ENCODE measurements at places on chromosomes 13 and 19.

DNA sequence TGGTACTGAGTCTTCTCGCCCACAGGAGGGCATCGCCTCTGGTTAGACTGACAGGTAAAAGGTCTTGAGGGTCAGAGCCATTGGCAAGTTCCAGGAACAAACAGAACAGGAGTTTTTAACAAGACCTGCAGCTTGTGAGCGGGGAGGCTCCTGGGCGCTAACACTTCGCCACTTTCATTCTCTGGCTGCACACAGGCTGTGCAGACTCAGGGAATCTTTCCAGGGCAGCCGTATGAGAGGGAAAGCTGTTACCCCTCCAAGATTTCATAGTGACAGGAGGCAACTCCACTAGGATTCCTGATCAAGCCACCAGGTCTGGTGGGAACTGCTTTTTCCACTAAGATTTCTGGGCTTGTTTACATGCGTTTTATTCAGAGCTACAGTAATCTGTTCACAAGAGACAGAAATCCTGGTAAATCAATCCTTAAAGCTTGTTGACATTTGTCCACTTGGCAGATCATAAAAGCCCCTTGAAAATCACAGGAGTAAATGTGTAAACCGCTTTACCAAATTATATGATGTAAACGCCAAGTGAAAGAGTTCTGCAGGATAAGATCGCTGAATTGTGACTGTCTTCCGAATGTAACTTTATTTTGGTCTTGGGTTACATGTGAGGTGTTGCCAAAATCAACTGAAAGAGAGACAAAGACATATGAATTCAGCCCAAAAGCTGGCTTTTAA lies 190.6 kb downstream of the MZT1 start:
- no peak for DNase-seq

DNA sequence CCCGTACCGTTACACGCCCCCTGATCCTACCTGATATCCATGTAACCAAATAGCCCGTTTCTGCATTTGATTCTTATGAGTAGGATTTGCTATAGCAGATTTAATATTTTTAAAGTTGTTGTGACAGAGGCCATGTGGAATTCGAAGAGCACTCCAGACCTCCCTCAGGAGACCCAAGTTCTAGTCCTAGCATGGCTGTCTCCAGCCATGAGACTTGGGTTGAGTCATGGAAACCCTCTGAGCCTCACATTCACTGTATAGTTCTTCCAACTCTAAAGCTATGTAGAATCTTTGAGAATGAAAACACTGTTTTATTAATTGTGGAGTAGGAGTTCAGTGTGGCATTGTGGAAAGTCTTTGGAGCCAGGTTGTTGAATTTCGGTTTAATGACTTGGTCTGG lies 8.0 kb upstream of the GPR183 start:
- DNase-seq: no peak

DNA sequence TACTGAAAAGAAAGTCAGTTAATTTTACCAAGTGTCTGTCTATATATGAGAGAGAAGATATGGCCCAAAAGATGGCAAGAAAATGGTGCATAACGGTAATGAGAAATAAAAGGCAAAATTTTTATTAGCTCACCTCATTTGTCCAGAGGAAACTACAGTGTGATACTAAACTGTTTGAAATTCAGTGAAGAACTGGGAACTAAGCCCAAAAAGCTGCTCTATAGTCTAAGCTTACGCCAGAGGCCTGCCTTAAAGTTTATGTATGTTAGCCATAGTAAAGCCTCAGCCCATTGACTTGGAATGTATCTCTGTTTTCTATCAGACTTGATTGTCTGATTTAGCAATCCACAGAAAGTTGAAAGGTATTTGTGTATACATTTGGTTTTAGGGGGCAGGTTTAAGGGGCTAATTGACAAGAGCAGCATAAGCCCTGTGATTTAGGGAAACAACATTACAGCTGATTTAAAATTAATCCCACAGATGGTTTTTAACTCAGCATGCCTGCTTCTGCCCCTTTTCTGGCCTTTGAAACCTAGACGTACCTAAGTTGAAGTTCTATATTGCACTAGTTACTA lies 91.0 kb upstream of the MAB21L1 start:
- DNase-seq: no peak

GRCh38 chr13:31775148-31775547 lies 35.8 kb downstream of the RXFP2 start:
- DNase-seq: no peak

GRCh38 chr13:103436057-103436654 lies 369.9 kb upstream of the SLC10A2 start:
- DNase-seq: no peak

DNA sequence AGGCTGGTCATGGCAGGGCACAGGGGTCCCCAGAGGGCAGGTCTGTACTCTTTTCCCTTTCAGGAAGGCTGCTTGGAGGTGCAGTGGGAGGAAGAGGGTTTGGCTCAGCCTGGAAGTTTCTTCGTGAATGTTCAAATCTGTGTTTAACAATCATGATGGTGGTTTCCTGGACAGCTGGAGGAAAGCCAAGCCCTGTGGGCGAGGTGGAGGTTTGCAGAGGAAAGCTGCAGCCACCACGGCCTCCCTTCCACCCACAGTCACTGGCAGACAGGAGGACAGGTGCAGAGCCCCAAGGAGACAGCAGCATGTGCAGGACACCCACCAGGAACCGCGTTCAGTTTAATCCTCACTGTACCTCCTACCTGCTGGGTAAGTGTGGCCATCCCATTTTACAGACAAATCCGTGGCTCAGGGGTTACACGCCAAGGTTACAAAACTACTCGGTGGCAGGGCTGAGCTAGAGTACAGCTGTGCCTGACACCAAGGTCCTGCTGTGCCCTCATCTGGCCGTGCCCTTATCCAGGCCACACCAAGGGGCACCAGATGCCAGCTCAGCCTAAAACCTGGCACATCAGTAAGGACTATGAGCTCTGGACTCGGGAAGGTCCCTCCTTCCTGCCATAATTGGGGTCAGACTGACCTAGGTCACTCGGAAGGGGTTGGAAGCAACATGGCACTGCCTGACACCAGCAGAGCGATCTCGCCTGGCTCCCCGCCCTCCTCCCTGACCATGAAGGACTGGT lies 34.1 kb downstream of the SUGP2 start:
- DNase-seq: no peak

- DNase-seq: no peak
Measured at GRCh38 chr13:94515374-94515773, 35.9 kb upstream of the DCT start.

GRCh38 chr13:105961438-105961837 lies 574.0 kb downstream of the EFNB2 start:
- DNase-seq: no peak

DNA sequence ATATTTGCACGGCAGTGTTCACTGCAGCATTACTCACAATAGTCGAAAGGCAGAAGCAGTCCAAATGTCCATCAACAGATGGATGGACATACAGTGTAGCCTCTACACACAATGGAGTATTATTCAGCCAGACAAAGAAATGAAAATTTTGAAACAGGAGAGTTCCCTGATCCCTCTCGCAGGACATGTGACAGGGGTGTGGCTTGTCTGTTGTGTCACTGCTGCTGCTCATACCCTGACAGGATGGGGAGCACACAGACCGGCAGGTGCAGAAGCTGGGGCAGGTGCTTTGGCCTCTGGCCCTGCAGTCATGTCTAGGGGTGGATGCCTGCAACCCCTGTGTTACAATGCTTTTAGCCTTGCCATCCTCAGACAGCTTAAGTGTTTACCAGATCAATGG lies 204.3 kb downstream of the EFNB2 start:
- no peak for DNase-seq

DNA sequence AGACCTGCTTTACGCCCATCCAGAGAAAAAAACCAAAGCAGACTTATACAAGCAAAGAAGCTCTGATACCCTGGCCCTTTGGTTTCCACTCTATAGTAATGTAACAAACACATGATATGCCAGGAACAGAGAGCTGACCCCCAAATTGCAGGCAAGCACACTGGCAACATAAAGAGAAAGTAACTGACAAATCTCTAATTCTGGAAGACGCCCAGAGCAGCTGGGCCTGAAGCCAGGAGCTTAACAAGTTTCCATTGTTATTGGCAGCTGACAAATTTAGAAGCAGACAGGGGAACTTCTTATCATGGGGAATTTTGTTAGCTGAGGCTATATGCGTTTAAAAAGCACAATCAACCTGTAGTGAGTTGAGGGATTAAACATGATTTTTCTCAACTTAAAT lies 158.0 kb downstream of the DLEU7 start:
- no peak for DNase-seq

DNA sequence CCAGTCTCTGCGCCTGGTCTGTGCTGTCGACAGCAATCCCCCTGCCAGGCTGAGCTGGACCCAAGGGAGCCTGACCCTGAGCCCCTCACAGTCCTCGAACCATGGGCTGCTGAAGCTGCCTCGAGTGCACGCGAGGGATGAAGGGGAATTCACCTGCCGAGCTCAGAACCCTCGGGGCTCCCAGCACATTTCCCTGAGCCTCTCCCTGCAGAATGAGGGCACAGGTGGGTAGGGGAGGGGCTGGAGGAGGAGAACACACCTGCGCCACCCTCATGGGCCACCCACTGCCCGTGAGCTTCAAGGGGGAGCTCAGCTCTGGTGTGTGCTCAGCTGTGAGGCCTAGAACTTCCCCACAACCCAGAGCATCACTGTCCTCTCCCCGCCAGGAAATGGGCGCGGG lies 38.6 kb upstream of the CD33 start:
- DNase-seq: no peak

- no peak for DNase-seq
Measured at GRCh38 chr19:33334271-33334670, 31.9 kb upstream of the CEBPA start.

DNA sequence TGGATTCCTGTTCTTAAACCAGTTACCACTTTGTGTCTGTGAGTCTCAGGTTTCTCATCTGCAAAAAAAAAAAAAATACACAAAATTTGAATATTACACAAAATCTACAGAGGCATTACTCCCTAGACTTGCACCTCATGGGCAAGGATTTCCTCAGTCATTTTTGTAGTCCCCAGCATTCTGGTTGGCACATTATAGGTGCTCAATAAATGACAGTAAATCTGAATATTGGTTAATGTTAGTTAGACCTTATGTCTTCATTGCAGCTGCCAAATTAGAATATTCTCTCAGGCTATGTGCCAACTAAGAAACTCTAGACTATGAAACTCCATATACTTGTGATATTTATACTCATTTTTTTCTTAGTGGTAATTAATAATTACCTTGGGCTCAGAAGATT lies 2.2 kb downstream of the ZNF507 start:
- DNase-seq: no peak

DNA sequence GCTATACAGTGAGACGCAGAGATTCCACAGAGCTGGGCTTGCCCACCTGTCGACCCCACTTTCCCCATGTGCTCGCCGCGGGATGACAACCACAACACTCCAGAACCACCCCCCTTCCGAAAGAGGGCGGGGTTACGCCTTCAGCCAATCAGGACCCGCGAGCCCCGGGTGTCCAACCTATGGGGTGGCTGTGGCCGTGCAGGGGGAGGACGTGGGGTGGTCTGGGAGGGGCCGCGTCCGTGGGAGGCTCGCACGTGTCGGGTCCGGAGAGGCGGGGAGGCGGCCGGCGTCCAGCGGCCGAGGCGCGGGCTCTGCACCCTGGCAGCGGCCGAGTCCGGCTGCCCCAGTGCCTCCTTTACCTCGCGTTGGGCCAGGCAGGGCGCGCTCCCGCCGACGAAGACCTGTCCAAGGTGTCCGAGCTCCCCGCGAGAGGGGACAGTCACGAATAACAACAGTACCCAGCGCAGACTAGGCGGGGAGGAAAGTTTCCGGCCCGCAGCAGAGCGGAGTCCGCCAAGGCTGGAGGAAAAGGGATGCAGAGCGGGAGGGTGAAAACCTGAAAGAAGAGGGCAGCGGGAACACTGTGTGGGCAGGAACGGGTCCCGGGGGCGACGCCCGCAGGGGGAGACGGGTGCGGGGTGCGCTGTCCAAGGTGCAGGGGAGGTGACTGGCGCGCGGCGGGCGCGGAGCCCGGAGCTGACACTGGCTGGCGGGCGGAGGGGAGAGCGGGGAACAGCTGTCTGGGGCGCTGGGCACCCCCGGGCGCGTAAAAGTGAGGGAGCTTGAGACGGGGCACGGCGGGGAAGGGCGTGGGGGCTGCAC lies 911 bp downstream of the ENOX1 start:
- DNase-seq: peak; percentile 80

- DNase-seq: no peak
Measured at GRCh38 chr13:24539500-24540165, 27.1 kb upstream of the PARP4 start.

DNA sequence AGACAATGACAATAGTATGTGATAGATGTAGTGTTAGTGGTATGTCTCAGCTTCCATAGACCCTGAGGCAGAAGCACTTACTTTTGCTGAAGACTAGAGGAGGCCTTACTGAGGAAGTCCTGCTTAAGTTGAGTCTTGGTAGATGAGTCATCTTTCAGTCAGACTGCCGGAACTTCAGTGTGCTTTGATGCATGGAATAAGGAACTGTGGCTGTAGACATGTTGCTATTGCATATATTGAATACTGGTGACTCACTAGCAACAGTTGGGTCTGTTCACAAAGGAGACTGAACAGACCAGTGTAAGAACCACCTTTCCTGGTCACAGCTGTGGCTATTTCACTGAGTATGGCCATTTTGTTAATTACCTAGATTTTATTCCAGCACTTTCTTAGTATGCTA lies 1000.6 kb downstream of the OLFM4 start:
- DNase-seq: no peak

DNA sequence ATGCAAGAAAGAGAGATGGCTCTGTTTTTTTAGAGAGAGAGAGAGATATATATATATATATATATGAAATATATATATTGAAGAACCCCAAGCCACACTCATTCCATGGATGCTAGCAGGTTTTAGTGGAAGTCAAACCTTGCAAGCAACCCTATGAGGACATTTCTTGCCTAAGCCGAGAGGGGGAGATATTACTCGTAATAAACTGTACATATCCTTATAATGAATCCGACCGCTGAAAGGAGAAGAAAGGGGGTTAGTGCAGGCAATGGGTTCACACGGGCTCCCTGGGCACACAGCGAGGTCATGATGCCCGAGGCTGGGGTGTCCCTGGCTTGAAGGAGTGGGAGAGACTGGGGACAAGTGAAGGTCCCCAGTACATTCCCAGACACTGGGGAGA lies 78.3 kb downstream of the IER2 start:
- no peak for DNase-seq

GRCh38 chr13:79742923-79743322 lies 262.0 kb downstream of the NDFIP2 start:
- no peak for DNase-seq

GRCh38 chr13:82772816-82773215 lies 1109.5 kb downstream of the SLITRK1 start:
- no peak for DNase-seq

GRCh38 chr19:32543115-32543900 lies 37.7 kb upstream of the PDCD5 start:
- DNase-seq: no peak

DNA sequence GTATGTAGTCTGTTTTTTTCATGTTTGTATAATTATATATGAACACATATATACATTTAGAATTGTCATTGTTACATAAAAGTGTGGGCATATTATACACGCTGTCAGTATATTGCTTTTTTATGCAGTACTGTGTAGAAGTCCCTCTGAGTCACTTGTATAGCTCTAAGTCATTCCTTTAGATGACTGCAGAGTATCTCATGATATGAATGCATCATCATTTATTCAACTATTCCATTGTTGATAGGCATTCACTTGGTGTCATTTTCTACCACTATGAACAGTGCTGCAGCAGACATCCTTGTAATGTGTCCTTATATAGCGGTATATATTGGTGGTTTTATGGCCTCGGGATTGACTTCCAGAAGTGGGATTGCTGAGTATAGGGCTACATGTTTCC lies 15.3 kb downstream of the RFXAP start:
- no peak for DNase-seq
